ENCODE measurements at places on chromosomes 2 and 18. TPM values are rescaled to one million over a fixed set of nuclear protein-coding genes. Genes with fewer than 3 reads are reported as not detected.

The IL37 gene
- not detected for total RNA-seq

The RAB11FIP5 gene
- total RNA-seq = 9.8 TPM

The RTP5 gene
- total RNA-seq = 0.12 TPM

The SIX3 gene
- total RNA-seq = not detected

The FRZB gene
- not detected for total RNA-seq

The ZBTB7C gene
- total RNA-seq = not detected

The CACNB4 gene
- total RNA-seq = 0.56 TPM

The ANKRD62 gene
- not detected for total RNA-seq

The PKDCC gene
- not detected for total RNA-seq

The CAMKMT gene
- total RNA-seq = 26.5 TPM

The PGAP1 gene
- 36.3 TPM for total RNA-seq

The SYT4 gene
- total RNA-seq = not detected

The UGT1A7 gene
- not detected for total RNA-seq

The CYP1B1 gene
- 9.5 TPM for total RNA-seq
